ENCODE measurements at places on chromosomes 16 and 17.

DNA sequence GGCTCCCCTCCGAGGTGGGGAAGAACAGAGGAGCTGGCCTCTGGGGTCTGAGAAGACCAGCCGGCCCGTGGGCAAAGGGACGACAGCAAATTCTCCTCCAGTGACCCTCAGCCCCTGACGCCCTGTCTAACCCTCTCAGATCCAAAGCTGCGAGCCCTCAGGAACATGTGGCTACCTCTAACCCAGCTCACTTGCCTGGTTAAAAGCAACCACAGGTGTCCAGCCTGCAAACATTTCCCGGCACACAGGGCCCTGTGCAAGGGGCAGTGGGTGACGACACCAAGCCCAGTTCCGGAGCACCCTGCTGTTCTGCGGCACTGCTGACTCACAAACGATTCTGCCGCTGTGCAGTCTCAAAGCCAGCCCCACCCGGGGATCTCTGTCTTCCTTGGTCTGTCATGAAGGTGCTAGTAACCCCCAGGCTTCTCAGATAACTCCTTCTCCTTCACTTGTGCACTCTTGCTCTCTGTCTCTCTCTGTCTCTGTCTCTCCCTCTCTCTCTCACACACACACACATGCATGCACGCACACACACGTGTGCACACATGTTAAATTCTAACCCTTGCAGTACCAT is 23.0 kb downstream of the WNT3 start:
- no peak for DNase-seq

GRCh38 chr16:68233085-68233834 is 2.7 kb downstream of the ESRP2 start:
- DNase-seq: no peak

GRCh38 chr17:74742978-74743545 is 5.4 kb upstream of the NHERF1 start:
- DNase-seq: no peak

- DNase-seq: no peak
These were observed 1.2 kb downstream of the GNA13 start for GRCh38 chr17:65055280-65055707.

DNA sequence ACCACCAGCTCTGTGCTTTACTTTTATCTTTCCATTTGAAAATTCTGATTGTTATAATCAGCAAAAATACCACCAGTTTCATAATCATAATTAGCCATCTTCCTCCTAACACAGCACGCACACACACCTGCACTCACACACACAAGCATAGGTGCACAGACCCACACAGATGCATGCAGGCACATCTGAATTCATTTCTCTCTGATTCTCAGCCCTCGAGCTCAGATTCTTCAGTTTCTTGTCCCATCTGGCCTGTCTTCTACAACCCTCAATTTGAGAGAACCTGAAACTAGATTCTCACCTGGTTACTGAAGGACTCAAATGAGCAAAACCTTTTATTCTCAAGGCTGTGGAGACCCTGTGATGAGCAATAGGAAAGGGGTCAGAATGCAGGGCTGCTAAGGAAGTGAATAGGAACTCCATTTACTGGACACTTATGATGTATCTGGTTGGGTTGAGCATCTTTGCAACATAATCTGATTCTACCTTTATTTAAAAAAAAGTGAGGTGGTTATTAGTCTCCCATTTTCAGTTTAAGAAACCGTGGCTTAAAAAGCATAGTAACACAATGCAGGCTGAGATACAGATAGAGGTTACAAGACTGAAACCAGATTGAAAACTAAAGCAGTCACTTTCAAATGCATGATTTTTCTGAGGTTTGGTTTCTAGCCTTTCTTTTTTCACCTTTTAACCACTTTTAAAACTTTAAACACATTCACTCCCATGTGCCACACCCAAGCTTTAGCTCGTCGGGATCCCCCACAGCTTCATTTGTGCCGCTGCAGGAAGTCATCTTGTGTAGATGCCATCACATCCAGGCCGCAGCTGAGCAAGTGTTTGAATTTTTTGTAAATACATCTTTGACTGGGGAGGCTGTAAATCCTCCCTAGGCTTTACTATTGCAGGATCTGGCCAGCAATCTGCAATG is 9.4 kb downstream of the KRT33A start:
- DNase-seq: no peak

DNA sequence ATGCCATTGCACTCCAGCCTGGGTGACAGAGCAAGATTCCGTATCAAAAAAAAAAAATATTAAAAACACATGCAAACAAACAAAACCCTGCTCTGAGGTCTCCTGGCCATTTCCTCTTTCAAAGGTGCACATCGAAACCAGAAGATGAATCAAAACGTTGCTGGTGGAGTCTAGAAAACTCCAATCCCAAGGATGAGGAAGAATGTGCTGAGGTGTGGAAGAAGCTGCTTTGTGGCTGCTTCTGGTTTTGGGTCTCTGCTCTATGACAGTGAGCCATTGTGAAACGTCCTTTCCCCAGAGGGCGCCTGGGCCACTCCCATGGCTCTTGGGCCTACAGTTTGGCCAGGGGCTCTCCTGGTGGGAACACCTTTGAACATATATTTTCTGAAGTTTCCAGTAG is 112.6 kb downstream of the IRF8 start:
- DNase-seq: no peak

DNA sequence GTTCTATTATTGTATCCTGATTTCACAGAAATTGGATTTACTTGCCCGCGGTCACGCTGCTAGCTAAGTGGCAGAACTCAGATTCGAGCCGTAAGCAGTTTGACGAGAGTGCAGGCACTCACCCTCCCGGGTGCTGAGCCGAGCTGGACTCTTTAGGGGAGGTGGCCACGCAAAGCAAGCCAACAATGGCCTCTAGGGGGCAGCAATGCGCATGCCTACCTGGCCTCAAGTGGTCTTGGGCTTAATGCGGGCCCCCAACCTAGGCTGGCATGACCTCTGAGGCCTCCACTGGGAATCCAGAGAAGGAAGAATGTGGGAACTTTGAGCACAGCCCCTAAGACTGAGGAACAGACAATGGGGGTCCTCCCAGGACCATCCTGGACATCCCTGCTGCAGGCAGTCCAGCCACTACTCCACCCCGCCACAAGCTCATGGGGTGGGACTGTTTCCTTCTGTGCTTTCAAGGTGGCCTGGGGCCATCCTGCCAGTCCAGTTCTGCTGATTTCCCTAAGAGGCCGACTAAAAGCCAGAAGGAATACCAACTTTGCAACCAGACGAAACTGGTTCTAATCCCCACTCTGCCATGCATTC is 276.5 kb downstream of the XYLT1 start:
- DNase-seq: no peak
